ENCODE measurements at places on chromosomes 3 and 15.

GRCh38 chr15:34514251-34514670 is 69.2 kb downstream of the GOLGA8B start:
- no peak for DNase-seq

DNA sequence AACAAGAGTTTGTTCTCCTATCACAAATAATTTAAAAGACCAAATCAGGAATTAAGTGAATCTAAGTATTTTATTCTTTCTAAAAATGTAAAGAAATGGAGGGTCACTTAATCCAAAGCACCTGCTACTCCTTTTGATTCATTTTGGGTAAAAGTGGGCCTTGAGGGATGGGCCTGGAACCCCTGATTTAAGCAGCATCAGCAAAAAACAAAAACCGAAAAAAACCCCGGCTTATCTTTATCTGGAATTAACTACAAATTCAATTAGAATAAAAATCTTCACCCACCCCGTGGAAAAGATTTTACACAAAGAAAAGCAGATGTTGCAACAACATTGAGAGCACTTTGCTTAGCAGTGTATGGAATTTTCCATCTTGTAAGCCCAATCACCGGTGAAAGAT is 1018.2 kb downstream of the MCTP2 start:
- no peak for DNase-seq

GRCh38 chr15:67174446-67174845 is 80.0 kb downstream of the AAGAB start:
- DNase-seq = no peak

DNA sequence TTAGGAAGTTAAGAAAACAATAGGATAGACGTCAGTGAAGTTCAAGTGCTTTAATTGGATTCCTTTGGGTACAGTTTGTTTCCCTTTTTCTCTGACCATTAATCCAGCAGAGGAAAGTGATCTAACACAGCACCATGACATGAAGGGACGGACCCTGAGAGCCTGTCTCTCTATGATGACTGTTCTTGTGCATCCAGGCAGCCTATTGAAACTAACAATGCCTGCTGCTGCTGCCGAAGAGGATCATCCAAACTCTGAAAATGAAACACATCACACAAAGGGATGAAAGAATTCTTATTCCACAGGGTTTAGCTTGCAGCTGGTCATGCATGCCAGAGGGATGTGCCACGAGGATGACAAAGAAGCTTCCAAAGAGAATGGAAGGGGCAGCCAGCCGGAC is 75.5 kb downstream of the ZBTB20 start:
- no peak for DNase-seq

DNA sequence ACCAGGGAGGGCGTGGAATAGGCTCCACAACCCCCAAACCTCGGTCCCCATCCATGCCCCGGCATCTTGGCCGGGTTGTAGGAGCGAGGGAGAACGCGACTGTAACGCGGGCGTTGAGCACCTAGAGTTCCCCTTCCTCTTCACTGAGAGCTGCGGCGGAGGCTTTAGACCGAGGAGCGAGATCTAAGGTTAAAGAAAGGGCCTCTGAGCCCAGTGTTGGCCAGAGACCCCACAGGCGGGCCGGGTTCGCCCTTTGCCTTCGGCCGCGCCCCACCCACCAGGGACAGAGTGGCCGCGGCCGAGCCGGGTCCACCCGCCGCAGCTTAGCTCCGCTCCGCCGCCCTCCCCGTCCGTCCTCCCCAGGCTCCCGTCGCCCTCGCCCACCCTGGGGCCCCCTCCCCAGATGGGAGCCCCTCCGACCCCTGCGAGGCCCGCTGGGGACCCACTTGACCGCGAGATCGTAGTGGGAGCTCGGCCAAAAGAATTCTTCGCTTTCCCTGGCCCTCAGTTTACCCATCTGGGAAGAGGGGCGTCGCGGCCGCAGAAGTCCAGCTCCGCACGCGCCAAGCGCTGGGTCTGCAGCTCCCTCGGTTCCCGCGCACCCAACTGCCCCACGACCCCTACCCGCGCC is 425 bp downstream of the ANPEP start:
- DNase-seq = no peak

DNA sequence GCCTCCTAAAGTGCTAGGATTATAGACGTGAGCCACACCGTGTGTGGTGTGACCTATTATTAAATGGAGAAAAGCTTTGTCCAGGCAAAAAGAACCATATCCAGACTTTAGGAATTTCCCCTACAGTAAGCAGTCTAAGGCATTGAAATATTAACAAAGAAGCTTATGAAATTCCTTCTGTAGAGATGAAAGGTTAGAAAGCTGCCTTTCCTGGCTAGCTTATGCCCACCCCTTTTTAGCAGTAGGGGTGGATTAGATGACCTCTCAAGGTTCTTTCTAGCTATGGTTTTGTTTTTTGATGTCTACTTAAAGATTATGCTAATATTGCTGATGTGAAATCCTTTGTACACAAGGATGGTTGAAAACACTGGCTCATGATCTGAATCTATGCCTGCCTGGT is 13.9 kb downstream of the OXSM start:
- no peak for DNase-seq

DNA sequence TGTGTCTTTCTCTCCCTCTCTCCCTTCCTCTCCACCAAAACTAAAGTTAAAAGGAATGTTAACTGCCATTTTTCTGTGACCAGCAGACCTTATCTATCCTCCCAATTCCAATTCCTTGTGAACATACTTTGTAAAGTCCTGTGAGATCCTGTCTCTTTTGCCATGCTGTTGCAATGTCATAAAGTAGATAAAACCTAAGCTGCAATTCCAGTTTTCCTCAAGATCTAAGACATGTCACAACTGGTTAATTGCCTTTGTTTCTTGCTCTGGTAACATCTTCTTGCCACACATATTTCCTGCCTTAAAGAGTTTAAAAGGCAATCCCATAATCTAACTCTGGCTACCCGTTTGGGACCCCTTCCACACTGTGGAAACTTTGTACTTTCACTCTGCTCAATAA is 188.7 kb downstream of the PYDC2 start:
- DNase-seq = no peak

- DNase-seq = no peak
These were observed 9.1 kb downstream of the CHD2 start for GRCh38 chr15:92909136-92909781.

DNA sequence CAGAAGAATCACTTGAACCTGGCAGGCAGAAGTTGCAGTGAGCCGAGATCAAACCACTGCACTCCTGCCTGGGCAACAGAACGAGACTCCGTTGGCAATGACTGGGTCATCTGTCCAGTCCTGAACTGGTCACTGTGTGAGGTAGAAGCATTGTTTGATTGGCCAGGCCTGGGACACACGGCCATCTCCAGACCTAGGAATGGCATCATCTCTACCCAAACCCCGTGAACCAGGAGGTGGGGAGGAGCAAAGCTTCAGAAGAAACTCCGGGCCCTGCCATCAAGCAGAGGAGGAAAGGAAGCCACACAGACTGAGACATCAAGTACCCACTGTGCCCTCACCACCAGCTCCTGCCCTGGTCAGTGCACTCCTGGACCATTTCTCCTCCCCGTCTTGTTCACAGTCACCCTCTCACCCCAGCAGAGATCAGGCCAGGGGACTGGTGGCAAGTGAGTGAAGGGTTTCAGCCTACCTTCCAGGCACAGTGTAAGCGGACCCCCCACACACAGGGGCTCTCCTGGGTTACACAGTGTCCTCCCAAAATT is 31.6 kb downstream of the GOLGA6L2 start:
- DNase-seq = no peak

All from cortex of kidney (tissue), 1 donor.